ENCODE measurements at places on chromosomes 6 and 20.

DNA sequence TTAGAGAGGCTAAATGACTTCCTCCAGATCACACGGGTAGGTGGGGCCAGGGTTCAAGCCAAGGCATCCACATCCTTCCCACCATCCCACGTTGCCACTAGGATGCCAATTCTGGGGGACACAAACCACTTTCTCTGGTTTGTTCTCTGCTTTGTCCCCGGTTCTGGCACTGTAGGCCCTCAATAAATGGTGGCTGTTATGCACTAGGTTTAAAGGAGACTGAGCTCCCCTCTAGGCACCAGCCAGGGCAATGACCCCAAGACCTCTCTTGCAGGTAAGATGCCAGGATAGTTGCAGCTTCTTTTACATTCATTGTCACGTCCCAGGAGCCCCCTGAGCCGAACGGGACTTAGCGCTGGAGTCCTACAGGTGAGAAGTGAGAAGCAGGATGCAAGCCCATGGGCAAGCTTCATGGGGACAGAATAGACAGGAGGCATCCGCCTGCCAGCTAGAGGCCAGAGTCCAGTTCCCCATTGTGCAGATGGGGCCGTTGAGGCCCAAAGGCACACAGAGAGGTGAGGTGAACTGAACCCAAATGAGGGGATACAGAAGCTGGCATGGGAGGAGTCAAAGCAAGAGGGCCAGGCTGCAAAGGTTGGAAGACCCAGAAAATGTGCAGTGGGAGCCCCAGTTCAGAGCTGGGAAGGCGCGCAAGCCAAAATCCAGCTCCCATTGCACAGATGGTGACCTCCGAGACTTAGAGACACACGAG, 677 bp downstream of the PXMP4 start:
- no peak for DNase-seq

DNA sequence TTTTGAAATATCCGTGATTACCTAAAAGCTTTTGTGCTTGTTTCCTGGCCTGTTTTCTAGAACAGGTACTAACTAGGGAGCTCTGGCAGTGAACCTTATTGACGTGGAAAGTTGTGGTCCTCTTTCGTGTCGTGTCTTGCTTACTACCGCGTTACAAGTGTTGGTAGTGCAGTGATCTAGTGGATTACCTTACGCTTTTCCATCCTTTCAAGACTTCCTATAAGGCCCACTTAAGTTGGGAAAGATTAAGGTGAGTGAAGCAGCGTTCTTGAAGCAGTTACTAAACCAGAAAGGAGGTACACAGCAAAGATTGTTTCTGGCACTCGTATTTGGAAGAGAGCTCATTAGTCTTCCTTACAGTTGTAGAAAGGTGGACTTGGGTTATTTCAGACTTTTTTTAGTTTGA, 1.9 kb downstream of the PNRC1 start:
- DNase-seq: no peak

- no peak for DNase-seq
Observed at GRCh38 chr20:51021067-51022025, 1.6 kb downstream of the KCNG1 start.

- DNase-seq: no peak
Observed at GRCh38 chr20:24961384-24962181, 12.5 kb downstream of the CST7 start.

- no peak for DNase-seq
Observed at GRCh38 chr20:36152261-36152660, 2.3 kb upstream of the EPB41L1 start.

DNA sequence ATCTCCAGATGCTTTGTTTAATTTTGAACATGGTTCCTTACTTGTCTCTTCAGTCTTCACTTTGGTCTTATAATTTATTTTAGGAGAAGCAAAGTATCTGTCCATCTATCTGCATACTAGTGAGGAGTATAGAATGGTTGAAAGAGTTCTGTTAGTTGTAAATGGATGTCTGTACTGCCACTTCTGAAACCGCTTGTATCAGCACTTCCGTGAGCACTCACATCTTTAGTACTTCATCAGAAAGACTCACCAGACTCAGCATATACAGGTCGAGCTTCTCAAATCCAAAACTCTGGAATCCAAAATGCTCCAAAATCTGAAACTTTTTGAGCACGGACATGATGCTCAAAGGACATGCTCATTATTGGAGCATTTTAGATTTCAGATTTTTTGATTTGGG, 142.0 kb upstream of the GLP1R start:
- DNase-seq: no peak

GRCh38 chr6:116925088-116925794, 48.2 kb downstream of the RFX6 start:
- DNase-seq: no peak

DNA sequence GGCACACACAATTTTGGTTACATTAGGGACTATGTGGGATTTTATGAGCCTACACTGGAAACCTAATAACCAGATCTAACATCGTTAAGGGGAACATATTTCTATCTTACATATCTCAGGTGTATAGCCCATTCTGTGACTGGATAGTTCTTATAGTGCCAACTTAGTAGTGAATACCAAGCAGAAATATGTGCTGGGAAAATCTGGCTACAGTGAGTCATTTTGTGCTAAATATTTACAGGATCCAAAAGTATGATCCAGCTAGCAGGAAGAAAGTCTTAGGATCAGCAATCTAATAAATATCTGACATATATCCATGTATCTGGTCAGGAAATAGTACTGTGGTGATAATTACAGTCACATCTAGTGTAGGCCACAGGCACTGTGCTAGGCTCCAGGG, 94.6 kb upstream of the INSM1 start:
- no peak for DNase-seq

DNA sequence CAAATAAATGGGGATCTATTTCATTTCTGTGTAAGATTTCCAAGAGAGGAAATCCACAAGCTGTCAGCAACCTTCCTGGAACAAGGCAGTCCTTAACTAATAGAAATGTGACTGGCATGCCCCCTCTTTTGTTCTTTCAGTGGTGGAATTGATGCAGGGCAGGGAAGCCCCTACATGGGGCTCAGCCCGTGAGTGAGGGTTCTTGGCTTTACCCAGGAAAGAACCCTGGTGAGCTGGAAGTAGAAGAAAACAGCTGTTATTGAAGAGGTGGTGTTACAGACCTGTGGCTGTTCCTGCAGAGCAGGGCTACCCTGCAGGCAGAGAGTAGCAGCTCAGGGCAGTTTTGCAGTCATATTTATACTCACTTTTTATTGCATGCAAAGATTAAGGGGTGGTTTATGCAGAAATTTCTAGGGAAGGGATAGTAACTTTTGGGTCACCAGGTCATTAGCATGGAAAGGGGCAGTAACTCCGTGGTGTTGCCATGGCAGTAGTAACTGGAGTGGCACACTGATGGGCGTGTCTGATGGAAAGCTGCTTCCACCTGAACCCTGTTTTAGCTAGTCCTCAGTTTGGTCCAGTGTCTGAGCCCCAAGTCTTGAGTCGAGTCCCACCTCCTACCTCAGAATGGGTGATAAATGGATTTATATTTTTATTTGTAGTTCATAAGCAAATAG, 88.7 kb upstream of the SCP2D1 start:
- DNase-seq: no peak

- DNase-seq: no peak
Observed at GRCh38 chr20:5141615-5142014, 14.8 kb downstream of the CDS2 start.

GRCh38 chr6:56814308-56814707, 140.6 kb upstream of the BEND6 start:
- no peak for DNase-seq

DNA sequence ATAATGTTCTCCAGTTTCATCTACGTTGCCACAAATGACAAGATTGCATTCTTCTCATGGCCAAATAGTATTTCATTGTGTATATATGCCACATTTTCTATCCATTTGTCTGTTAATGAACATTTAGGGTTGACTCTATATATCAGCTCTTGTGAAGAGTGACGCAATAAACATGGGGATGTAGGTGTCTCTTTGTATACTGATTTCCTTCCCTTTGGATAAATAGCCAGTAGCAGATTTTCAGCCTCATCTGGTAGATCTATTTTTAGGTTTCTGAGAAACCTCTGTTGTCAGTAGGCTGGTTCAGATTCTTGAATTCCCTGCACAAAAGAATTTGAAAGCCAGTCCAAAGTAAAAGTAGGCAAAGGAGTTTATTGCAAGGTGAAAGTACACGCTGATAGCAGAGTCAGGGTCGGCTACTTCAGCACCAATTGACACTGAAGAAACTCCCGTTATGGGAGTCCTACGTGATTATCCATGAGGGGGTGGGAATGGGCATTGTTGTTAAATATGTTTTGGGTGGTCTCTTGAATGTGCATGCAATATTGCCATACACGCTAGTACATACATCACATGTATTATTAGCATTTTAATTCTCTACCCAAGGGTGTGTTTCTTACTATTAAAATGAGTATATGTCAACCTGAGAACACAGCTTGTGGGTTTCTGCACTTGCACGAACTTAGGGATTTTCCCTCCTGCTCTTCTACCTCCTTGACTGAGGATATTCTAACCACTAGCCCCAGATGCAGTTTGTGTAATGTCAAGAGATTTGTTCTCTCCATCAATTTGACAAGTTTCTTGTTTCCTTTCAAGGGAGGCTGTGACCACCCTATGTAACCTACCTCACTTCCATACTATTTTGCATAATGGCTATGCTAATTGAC, 14.4 kb upstream of the SLC17A2 start:
- no peak for DNase-seq

DNA sequence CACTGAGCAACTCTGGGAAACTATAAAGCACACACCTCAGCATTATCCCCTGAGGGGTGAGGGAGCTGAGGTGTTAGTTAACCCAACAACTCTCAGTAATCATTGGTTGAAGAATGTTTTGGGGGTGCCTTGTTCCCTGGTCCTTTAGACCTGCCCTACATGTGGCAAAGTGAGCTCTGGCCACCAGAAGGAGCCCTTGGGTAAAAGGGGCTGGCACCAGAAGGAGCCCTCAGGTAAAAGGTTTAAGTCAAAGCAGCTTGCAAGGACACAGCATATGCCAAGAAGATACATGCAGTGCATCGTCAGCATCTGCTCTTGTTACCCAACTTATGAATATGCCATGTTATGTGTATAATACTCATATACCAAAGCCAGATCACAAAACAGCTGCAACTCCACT, 1081.7 kb downstream of the KIF16B start:
- no peak for DNase-seq

GRCh38 chr20:62676976-62677375, 31.7 kb upstream of the NTSR1 start:
- no peak for DNase-seq

DNA sequence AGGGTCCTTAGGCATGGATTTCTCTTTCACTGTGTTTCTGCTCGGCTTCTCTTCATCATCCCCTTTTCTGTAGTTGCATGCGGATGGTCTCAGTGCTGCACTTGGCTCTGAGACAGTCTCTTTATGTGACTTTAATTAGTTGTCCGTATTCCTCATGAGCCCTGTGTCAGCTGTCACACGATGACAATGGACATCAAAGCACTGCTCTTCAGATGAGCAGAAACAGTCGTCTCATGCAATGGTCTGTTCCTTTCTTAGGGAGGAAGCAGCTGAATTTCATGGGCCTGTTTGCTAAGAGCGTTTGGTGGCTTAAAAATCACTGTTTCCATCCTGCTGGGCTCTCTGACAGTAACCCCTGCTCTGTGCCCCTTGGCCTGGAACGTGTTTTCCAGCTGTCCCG, 64.9 kb downstream of the SYTL3 start:
- no peak for DNase-seq

DNA sequence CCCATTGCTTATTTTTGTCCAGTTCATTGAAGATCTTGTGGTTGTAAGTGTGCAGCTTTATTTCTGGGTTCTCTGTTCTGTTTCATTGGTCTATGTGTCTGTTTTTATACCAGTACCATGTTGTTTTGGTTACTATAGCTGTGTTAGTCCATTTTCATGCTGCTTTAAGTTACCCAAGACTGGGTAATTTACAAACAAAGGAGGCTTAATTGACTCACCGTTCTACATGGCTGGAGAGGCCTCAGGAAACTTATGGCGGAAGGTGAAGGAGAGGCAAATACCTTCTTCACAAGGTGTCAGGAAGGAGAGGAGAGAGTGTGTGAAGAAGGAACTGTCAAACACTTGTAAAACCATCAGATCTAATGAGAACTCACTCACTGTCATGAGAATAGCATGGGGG, 29.9 kb upstream of the FERMT1 start:
- no peak for DNase-seq

GRCh38 chr6:48016020-48016755, 94.8 kb downstream of the PTCHD4 start:
- no peak for DNase-seq

GRCh38 chr6:30075790-30076732, 492 bp upstream of the RNF39 start:
- DNase-seq: no peak

GRCh38 chr20:39986173-39986904, 702.7 kb downstream of the MAFB start:
- no peak for DNase-seq

- no peak for DNase-seq
Observed at GRCh38 chr6:54308289-54308985, at the start of gene TINAG. TINAG (plus strand) TSS chr6:54308441; CDS start chr6:54308551, 110 bp downstream.

DNA sequence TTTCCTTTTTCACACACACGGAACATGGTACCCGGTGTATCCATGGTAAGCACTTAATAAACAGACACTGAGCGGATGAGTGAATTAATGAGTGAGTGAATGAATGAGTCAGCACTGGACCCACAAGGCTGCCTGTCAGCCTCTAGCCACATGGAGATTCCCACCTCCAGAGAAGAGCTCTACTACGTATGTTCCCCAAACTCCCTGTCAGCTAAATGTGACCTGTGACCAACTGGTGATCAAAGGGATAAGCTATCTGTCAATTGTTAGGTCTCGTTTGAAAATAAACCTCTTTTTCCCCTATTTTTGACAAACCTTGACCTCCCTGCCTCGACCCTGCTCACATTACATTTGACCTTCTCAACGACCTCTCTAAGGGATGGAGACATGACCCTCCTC, 24.5 kb upstream of the TAF8 start:
- no peak for DNase-seq

DNA sequence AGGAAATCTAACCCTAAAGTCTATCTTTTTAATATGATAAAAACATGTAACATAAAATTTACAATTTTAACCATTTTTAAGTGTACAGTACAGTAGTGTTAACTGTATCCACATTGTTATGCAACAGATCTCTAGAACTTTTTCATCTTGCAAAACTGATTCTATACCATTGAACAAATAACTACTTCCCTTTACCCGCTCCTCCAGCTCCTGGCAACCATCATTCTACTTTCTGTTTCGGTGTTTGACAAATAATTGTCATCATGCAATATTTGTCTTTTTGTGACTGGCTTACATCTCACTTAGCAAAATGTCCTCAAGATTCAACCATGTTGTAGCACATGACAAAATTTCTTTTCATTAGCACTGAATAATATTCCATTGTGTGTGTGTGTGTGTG, 203.2 kb downstream of the SIM1 start:
- no peak for DNase-seq

GRCh38 chr6:33064723-33065122, 8.7 kb downstream of the HLA-DPA1 start:
- no peak for DNase-seq

DNA sequence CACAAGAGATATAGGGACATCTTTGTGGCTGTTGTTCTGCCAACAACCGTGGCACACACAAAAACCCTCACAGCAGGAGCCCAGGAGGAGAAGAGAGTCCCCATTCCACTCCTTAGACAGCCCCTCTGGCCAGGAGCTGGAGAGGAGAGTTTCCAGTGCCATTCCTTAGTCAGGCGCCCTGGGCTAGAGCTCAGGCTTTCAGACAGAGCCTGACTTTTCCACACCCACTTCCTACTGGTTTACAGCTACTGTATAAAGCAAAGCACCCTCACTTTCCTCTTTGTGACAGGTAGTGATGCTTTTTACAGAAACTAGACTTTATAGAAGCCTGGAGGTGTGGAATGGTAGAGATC, 145.9 kb downstream of the SYCP2 start:
- DNase-seq: no peak

GRCh38 chr20:40438161-40438830, 250.7 kb downstream of the MAFB start:
- DNase-seq: no peak

Measured in stimulated activated CD4-positive, alpha-beta T cell treated with anti-CD3 and anti-CD28 coated beads, TNF-alpha, amount 100 ng/mL, for 4 hours (primary cell).